ENCODE measurements at places on chromosomes 2 and 18. TPM values are rescaled to one million over a fixed set of nuclear protein-coding genes. Genes with fewer than 3 reads are reported as not detected.

DNA sequence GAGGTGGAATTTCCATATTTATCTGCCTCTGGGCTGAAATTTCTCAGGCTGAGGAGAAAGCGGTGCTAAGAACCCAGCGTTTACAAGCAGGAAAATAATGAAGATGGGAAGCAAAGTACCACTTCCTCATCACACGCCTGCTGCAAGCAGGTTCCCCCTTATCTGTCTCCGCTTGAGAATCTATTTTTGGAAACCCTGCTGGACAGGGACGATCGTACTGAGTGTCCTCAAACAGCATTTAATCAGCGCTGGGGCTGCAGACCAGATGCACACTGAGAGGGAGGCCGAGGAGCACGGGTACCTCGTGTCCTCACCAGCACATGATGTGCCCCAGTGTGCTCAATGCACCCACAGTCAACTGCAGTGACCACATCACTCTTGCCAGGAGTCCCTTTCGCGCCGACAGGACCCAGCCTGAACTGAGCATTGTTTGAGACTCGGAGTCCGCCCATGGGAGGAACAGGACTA lies 160.4 kb downstream of the HDAC4 start:
- H3K27me3 ChIP-seq = no peaks in the 10 kb centered on the region
- peak overlapping the region; percentile 28 for H3K27ac ChIP-seq
- no peaks in the 10 kb centered on the region for H3K36me3 ChIP-seq
- peaks cover 22% of the 10 kb centered on the region for H3K4me1 ChIP-seq
- DNase-seq = no peak

The SMCHD1 gene
- total RNA-seq = 54.1 TPM

DNA sequence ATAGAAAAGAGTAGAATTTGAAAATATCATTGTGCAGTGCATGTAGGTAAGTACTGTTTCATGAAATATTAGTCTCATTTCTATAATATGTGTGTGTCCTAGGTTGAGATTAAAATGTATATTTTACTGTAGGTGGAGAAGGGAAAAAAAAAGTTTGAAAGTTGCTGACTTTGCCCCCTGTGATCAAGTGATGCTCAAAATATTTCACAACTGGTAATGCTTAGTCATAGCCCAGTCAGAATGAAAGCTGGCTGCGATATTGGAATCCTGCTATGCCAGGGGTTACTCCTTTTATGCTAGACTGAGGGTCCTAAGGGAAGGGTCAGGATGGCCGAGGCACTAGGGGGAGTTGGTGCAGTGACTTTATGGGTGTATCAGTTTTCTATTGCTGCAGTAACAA lies 19.5 kb upstream of the CFAP36 start:
- H3K4me3 ChIP-seq = no peak overlapping the region
- no peak for DNase-seq
- H3K36me3 ChIP-seq = no peaks in the 10 kb centered on the region
- H3K27ac ChIP-seq = no peak overlapping the region

DNA sequence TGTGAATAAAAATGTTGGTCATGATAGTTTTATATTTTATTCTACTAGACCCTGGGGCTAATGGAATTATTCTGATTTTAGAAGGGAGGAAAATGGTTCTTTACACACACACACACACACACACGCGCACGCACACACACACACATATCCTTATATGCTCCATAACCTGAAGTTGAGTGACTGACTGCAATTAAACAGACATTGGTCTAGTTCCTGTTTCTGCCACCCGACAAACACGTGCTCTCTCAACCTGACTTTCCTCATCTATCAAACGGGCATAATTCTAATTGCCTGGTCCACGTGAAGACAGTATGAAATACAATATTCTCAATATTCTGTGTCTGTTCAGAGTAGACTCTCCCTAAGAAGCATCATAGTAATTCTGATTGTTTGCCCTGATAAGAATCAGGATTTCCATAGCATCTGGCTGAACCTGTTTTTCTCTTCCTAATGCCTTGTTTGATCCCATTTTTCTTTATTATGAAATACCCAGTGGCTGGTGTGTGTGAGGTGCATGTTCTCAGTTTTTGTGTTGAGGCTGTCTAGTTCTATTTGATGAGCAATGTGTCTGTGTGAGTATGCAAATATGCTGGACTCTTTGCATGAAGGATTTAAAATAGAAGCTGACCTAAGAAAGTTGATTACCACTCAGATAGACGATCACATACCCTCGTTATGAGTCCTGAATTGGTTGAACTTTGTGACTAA lies 51.0 kb downstream of the SETBP1 start:
- no peaks in the 10 kb centered on the region for H3K27me3 ChIP-seq
- peaks cover 1% of the 10 kb centered on the region for H3K4me1 ChIP-seq
- DNase-seq = no peak
- H3K4me3 ChIP-seq = no peak overlapping the region
- no peaks in the 10 kb centered on the region for H3K36me3 ChIP-seq
- no peak overlapping the region for H3K27ac ChIP-seq

- peaks cover 9% of the 10 kb centered on the region for H3K4me1 ChIP-seq
- H3K27me3 ChIP-seq = no peaks in the 10 kb centered on the region
- H3K27ac ChIP-seq = no peak overlapping the region
- no peaks in the 10 kb centered on the region for H3K36me3 ChIP-seq
- H3K4me3 ChIP-seq = no peak overlapping the region
Observed at GRCh38 chr2:197915548-197916265, 111.3 kb downstream of the PLCL1 start.

- H3K4me1 ChIP-seq = no peaks in the 10 kb centered on the region
- no peak for DNase-seq
- no peak overlapping the region for H3K4me3 ChIP-seq
- H3K36me3 ChIP-seq = no peaks in the 10 kb centered on the region
- no peaks in the 10 kb centered on the region for H3K27me3 ChIP-seq
- no peak overlapping the region for H3K27ac ChIP-seq
Observed at GRCh38 chr18:25039781-25040180, 312.2 kb downstream of the ZNF521 start.

GRCh38 chr2:194550702-194551101 lies 1106.3 kb upstream of the SLC39A10 start:
- no peaks in the 10 kb centered on the region for H3K4me1 ChIP-seq
- H3K4me3 ChIP-seq = no peak overlapping the region
- H3K27me3 ChIP-seq = no peaks in the 10 kb centered on the region
- no peak for DNase-seq
- no peaks in the 10 kb centered on the region for H3K36me3 ChIP-seq

DNA sequence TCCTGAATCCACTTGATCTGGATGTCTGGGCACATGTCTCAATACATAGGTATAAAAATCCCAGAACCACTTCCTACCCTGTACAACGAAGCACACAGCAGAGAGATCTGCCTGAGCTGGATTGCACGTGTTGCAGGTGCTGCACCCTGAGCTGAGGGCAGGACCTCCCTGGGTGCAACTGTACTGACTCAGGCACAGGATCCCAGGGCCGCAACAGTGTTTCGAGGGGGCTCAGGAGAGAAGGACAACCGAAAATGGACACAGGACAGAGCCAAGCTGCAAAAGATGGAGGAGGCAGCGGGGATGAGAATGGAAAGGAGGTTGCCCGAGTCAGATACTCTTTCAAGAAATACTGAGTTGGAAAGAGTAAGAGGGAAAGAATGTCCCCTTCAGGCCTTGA lies 354.1 kb downstream of the EIPR1 start:
- H3K4me1 ChIP-seq = no peaks in the 10 kb centered on the region
- H3K27ac ChIP-seq = no peak overlapping the region
- no peaks in the 10 kb centered on the region for H3K27me3 ChIP-seq
- no peaks in the 10 kb centered on the region for H3K36me3 ChIP-seq
